ENCODE measurements at places on chromosomes 7 and 10. TPM values are rescaled to one million over a fixed set of nuclear protein-coding genes. Genes with fewer than 3 reads are reported as not detected.

DNA sequence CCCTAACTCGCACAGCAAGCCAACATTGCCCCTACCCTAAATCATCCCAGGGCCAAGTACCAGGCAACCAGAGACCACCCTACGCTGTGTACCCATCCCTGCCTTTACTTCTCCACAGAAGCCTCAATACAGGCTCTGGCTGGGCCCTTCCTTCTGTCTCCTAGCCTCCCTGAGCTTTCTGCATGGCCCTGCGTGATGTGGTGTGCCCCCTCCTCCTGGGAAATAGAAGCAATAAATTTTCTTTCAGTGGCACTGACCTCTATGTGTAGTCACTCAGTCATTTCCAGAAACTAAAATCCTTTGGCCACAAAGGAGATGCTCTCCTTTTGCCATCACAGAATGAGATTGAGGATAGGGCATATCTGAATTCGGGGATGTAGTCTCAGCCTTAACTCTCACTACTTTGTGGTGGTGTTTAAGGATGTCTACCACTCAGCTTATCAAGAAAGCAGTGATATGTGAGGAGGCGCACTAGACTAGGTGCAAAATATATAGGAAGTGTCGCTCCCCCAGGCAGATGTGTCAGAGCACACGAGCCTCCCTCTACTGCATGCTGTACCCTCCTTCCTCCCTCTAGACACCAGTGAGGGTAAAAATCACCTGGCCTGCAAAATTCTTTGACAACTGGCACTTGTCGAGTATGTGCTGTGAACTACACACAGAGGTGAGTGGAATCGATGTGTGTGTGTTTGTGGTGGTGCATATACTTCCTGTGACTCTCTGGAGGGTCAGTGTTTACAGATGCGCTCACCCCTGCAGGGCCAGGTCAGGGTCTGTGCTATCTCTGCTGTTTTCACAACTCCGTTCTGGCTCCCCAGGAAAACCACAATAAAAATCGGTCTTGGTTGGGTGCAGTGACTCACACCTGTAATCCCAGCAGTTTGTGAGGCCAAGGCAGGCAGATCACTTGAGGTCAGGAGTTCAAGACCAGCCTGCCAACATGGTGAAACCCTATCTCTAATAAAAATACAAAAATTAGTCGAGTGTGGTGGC is 825.9 kb upstream of the IGFBP3 start:
- no peak for DNase-seq

- no peak for DNase-seq
Measured at GRCh38 chr10:117391436-117392205, 16.4 kb upstream of the PDZD8 start.

DNA sequence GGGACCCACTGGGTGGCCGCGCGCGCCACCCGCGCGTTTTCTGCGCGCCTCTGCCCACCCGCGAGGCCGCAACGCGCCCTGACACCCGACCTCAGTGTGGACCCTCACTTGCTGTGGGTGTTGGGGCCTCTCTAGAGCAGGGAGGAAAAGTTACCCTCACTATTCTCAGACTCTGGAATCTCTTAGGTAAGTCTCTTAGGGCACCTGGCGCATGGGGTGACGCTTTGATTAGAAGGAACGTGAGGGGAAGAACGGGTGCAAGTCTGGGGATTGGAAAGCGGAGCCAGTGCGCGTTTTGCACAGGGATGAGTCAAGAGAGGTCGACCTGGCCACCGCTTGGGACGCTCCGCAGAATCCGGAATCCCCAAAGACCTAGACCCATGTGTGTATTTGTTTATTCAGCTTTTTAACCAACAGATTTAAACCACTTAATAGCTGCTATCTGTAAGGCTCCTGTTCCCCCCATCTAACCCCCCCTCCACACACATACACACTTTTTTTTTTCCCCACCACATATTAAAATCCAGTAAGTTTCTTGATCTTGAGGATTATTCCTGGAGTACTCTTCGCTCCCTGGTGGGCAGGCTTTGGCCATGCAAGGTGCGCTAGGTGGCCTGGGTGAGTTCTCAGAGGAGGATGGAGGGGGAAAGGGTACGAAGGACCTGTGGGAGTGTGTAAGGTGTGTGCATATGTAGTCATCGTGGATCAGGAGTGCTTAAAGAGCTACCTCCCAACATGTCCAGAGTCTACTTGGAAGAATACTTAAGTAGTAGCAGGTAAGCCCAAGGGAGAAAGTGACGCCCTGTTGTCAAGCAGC is 169.1 kb upstream of the PPP1R3A start:
- no peak for DNase-seq

DNA sequence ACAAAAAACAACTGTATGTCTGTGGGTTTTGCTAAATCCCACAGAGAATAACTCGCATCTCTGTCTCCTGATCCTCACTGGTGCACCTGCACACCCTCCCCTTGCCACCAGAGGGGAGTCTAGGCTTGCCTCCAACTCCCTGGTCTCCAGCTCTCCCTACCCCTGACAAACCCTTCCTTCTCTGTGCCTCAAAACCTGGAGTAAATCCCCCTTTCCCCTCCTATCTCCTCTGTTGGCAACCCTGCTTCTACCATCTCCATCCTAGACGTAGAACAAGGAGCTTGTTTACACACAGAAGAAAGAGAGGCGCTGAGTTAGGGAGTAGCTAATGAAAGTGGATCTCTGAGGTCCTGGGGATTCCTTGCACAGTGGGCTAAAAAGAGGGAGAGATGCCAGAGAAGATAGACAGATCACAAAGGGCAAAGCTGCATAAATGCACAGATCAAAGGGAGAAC is 6.0 kb downstream of the MBLAC1 start:
- DNase-seq = peak; percentile 88

- no peak for DNase-seq
Measured at GRCh38 chr10:64408391-64409183, 887.4 kb downstream of the REEP3 start.

DNA sequence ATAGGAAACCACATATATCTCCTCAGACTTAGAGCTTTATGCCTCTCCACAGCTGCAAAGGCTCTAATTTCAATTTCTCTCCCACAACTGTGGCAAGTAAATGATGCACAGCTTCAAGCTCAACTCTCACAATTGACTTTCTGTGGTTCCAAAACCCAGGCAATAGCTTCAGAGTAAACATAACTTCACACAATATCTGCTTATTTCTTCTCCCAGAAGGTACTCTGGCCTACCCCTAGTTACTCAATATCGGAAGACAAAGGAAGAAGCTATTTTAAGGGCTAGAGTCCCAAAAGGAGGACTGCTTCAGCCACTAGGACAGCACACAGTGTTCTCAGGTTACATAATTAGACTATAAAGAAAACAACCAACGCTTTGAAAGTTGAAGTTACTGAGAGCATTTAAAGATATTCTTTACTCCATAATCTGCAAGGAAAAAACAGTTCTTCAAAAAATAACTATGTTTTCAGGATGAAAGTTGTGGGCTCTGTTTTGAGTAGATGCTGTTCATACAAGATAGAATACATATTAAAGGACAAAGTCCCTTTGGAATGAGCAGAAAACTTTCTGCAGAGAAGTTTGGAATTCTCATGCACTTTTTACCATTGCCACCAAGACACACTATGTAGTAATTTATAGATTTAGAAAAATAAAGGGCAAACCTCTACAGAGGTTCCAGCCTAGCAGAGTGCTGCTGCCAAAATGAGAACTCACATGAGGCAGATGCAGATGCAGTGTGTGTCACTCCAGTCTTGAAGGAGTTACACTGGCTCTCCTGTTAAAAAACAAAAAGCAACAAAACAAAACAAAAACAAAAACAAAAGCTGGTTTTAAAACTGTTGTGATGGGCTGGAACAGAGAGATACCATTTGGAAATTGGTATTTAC is 81.8 kb downstream of the NT5C2 start:
- DNase-seq = no peak

GRCh38 chr7:19982841-19983835 is 209.7 kb upstream of the TMEM196 start:
- DNase-seq = no peak

DNA sequence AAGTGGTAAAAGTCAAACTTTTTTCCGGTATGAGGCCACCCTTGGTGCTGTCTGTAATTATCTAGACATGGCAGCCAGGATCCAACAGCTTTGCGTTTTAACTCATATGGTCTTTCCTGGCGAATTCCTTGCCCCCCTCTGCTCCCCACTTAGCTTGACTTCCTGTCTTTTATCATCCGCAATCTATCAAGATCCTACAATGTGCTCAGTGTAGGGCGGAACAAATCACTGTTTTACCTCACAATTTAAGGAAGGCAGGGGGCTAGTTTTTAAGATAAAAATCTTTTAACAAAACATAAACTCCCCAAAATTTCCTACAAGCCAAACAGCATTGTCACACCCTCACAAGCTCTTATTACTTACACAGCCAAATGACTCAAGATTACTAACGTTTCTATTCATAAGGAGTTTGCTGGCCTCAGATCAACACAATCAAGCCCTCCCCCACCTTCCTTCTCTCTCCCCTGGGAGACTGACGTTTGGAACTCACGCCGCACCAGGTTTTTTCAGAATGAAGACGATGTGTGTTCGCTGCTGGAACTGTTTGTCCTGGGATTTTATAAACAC is 1.3 kb upstream of the CDK14 start:
- no peak for DNase-seq

- no peak for DNase-seq
Measured at GRCh38 chr7:55774327-55775050, 88.1 kb downstream of the SEPTIN14 start.

GRCh38 chr10:8069627-8070026 is 15.1 kb downstream of the GATA3 start:
- no peak for DNase-seq

DNA sequence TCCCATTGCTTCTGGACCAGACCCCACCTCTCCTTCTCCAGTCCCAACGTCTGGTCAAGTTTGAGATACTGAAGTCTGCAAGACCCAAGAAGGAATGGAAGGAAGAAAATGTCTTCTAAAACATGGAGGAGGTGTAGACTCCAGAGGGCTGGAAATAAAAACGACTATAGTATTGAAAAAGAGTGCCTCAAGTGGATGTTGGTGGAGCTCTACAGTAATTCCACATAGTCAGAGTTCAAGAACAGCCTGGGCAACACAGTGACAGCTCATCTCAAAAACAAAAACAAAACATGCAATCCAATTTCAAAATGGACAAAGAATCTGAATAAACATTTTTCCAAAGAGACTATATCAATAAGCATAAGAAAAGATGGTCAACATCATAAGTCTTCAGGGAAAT is 2.3 kb upstream of the PCGF6 start:
- DNase-seq = no peak

DNA sequence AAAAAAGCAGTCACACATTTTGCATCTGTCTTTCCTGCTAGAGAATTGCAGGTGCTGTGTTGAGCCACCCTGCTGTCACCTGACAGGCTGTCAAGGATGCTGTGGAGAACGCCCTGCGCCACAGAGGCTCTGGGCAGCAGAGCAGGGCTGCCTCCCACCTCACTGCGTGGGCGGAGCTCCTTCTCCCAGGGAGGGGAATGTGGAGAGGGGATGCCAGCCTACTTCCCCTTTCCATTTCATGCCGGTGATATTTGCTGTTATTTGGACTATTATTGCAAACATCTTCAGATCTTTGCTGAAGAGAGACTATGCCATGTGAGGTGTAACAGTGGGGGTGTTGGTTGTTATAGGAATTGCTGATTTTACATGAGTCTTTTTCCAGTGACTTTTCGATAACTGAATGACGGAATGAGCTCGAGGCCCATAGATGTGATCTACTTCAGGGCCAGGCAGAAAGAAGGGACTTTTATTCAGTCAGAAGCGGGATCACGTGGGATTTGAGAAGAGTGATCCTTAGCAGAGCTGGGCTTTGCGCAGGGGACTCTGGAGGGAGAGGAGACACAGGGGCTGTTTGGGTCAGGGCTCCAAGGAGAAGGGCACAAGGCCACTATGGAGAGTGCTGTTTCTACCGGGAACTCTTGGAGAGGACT is 13.6 kb upstream of the PRKAG2 start:
- DNase-seq = peak; percentile 65

- DNase-seq = peak; percentile 62
Measured at GRCh38 chr10:526651-527312, 162.7 kb downstream of the DIP2C start.

DNA sequence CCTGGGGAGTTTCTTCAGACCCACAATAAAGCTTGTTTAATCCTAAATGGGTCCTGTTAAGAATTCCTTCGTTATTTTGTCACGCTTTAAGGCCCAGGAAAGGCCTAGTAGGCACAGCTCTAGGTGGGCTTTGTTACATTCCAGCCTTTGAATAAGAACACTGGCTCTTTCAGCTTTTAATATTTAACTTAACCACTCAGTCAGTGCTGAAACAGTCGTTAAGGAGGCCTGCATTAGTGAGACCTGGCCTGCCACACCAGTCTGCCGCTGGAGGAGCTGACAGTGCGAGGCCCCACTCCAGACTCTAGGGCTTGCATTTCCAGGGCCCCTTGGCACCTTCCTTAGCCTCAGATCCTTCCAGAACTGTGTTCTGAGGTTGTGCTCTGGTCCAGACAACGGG is 351.4 kb downstream of the GLRX3 start:
- DNase-seq = no peak

DNA sequence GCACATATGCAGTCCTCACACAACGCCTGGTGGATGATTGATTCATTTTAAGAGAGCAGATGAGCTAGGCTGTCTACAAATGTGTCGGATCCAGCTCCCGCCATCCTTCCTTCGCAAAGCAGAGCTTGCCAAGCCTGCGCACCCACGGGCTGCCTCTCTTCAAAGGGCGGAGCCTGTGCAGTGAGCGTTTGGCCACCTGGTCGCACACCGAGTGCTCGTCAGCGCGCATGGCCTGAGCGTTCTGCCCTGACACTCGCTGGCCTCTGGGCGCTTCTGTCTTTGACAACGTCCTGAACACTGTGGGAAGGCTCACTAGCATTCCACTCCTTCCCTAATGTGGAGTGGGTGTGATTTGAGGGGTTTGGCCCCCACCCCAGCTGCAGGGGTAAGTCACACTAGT is 47.1 kb upstream of the TMEM72 start:
- DNase-seq = no peak

GRCh38 chr10:123354521-123354920 is 200.3 kb downstream of the BUB3 start:
- no peak for DNase-seq

- no peak for DNase-seq
Measured at GRCh38 chr10:106563384-106563783, 601.1 kb downstream of the SORCS1 start.

- DNase-seq = peak; percentile 80
Measured at GRCh38 chr7:129188892-129189660, 643 bp downstream of the SMO start.

- DNase-seq = peak; percentile 90
Measured at GRCh38 chr7:116953906-116954838, 871 bp downstream of the ST7 start.

DNA sequence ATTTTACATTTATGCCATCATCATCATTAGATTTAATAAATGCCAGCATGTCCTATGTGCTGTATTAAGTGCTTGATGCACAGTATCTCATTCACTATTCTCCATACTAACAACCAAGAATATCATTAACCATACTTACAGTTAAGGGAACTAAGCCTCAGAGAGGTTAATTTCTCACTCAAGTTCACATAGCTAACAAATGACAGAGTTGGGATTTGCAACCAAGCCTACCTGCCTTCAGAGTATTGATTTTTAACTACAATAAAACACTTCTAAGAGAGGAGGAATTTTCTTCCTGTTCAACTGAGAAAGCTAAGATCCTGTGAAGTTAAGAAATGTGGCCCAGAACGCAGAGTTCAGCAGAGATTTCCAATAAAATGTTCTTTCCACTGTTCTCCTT is 403.0 kb downstream of the KCNMA1 start:
- DNase-seq = no peak

Gene CDK1
- 4.2 TPM for total RNA-seq

Gene BLOC1S2
- 45.6 TPM for total RNA-seq

Gene ATRNL1
- total RNA-seq = 3.8 TPM

Gene TUBAL3
- total RNA-seq = not detected

Gene SH2D4B
- total RNA-seq = 0.21 TPM

Gene OR2A1
- total RNA-seq = 0.29 TPM

Gene CCZ1
- total RNA-seq = 46.8 TPM

Gene AKR1D1
- total RNA-seq = not detected

Gene CRYGN
- total RNA-seq = 2.5 TPM

Gene PON1
- not detected for total RNA-seq

Gene VAX1
- total RNA-seq = not detected
